ENCODE measurements at places on chromosomes 12 and 14.

DNA sequence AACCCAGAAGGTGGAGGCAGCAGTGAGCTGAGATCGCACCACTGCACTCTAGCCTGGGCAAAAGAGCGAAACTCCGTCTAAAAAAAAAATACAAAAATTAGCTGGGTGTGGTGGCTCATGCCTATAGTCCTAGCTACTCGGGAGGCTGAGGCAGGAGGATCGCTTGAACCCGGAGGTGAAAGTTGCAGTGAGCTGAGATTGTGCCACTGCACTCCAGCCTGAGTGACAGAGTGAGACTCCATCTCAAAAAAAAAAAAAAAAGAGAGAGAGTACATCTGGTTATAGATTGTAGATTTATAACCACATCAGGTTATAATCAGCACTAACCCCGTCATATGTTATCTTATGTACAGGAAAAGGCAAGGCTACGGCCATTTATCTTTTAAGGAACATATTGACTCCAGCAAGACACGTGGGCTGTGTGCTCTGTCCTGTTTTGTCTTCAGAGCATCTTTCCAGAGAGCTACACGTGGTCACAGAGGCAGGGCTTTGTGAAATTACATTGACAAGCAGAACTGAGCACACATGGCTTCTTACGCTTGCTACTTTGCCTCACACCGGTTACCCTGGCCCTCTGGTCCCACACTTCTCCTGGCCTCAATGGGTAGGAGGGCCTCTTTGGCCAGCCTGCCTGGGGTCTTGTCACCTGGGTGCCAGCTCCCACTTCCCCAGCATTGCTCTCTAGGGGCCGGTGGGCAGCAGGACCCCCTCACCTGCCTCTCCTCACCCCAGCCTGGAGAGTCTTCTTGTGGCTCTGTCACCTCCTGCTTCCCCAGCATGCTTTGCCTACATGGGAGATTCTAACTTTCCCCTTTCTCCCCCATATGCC, 6.8 kb upstream of the DYNC1H1 start:
- DNase-seq = no peak

GRCh38 chr14:85516239-85517113, 13.5 kb upstream of the FLRT2 start:
- DNase-seq = no peak

- DNase-seq = no peak
Measured at GRCh38 chr12:47900131-47901062, 4.4 kb downstream of the VDR start.

DNA sequence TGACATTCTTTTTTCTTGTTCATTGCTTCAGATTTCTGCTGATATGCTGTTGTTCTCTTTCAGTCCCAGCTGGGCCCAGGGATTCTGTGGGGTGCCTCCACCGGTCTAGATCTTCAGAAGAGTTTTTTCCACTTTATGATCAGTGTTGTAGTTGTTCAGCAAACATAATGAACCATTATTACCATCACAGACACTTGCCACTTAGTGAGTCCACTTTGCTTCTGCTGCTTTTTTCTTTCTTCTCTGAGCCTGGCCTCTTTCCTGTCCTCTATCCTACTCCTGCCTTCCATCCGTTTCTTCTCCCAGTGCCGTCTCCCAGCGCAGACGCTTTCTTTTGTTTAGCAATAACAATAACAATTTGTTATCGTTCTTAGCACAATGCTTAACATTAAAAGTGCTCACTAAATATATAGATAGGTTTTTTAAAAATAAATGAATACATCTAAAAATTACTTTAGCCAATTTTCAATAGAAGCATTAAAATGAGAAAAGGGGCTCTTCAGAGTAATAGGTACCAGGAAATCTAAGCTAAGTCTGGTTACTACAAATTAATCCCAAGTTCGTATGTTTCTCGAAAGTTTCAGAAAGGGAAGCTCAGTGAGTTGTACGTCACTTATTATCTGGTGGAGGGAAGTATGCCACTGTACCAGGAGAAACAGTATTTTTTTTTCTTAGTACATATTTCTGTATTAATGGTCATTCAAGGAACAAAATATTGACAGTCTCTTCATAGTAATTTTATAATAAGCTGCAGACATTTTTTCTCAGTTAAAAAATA, 98.2 kb downstream of the SRGAP1 start:
- DNase-seq = no peak
